ENCODE measurements at places on chromosomes 6 and 20.

DNA sequence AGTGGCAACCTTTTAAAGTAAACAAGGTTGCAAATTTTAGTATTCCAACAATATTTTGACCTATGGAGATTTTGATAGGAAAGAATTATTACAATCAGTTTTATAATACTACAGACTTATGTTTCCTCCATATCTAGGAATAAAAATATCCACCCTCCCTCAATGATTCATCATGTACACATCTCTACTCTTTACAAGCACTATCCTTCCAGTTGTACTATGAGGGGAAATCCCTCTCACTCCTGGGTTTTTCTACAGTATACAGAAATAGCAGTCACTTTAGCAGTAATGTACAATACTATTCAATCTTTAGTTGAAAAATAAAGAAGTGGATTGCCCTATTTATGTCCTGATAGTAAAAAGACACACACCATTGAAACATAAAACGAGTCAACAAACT is 46.3 kb upstream of the SCML4 start:
- peak; percentile 19 for DNase-seq

- no peak for DNase-seq
Observed at GRCh38 chr20:58116505-58116904, 111.9 kb downstream of the ANKRD60 start.

DNA sequence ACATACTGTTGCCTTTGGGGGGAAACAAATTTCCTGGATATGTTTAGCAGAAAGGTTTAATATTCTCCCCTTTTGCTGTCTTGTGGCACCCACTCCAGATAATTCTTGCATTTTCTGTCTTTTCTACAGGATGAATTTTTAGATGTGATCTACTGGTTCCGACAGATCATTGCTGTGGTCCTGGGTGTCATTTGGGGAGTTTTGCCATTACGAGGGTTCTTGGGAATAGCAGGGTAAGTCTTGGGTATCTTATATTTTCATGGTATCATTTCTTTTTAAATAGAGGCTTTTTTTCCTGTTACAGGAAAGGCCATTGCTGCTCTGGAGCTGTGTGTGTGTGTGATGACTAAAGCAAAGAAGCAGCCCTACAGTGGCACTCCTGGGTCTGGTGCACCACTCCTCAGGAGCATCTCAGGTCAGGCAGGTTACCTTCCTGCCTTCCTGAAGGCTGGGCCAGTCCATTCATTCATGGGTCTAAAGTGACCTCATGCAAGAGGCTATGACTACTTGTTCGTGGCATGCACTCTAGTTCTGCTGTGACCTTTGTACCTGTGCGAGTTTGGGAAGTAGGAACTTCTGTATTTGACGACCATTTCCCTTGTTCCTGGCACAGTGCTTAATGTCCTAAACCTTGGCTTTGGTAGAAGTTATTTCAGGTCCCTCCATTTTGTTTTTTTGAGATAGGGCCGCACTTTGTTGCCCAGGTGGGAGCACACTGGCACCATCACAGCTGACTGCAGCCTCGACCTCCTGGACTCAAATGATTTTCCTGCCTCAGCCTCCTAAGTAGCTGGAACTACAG is 2.2 kb downstream of the RAB5IF start:
- no peak for DNase-seq

- no peak for DNase-seq
Observed at GRCh38 chr6:55299286-55299985, 27.8 kb upstream of the GFRAL start.

- DNase-seq: no peak
Observed at GRCh38 chr20:44614525-44614924, 32.1 kb downstream of the PKIG start.

- no peak for DNase-seq
Observed at GRCh38 chr6:170266061-170266825, 24.6 kb downstream of the DLL1 start.

DNA sequence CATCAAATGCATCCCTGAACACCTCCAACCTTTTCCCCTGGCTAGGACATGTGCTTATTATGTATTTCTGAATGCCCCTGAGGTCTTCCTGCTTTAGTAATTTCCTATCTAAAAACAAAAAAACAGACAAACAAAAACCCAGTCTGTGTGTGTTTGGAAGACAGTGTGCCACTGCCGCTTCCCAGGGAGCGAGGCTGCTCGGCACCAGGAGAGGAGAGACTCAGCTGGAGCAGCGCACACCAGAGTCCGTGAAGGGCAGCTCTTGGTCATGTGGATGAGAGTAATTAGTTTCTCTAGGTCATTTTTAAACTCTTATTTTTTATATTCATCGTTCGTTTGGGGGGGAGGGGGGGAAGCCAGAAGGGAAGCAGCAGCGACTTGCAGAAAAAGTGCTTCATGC is 10.0 kb upstream of the ANKRD60 start:
- DNase-seq: no peak

DNA sequence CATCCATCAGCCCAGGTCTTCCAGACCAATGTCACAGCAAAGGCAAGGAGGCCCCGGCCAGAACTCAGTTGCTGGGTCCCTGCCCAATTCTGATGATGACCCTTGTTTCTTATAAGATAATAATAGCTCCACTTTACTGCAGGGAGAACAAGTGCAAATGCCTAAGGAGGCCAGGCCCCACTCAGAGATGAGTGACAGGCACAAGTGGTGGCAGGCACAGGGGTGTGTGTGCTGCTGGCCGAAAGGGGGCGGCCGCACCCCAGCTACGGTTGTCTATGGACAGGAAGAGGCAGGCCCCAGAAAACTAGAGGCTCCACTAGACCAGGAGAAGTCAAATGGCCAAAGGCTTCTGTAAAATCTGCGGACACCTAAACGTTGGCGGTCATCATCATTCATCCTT is 28.6 kb downstream of the GNAS-AS1 start:
- no peak for DNase-seq
